ENCODE measurements at places on chromosomes 16 and 17.

- DNase-seq, result no peak
These were observed 1202.9 kb upstream of the CDH8 start for GRCh38 chr16:63239065-63239570.

- DNase-seq, result no peak
These were observed 213.9 kb downstream of the C16orf78 start for GRCh38 chr16:49587511-49587910.

DNA sequence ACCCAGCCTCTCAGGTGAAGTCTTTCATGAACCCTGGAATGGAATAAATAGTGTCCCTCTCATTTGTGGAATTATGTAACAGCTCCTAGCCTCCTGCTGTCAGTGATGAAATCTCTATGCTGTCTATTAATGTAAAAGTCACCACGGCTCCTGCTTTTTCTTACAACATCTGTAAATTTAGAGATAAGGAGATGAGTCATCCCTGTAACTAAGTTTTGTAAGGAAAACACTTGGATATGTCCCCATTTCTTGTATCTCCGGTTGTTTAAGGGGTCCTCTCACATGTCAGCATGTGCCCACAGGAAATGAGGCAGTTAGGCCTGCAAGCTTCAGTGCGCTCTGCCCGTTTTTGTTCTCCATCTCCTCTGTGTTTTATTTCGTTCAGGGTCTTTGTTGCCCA is 2.8 kb upstream of the NAT9 start:
- no peak for DNase-seq

- peak; percentile 26 for DNase-seq
These were observed 120.5 kb downstream of the ZFHX3 start for GRCh38 chr16:72927199-72928089.

GRCh38 chr16:83915081-83915480 is 16.2 kb downstream of the MLYCD start:
- DNase-seq, result no peak

GRCh38 chr17:31134576-31134975 is 39.8 kb downstream of the NF1 start:
- DNase-seq, result no peak

DNA sequence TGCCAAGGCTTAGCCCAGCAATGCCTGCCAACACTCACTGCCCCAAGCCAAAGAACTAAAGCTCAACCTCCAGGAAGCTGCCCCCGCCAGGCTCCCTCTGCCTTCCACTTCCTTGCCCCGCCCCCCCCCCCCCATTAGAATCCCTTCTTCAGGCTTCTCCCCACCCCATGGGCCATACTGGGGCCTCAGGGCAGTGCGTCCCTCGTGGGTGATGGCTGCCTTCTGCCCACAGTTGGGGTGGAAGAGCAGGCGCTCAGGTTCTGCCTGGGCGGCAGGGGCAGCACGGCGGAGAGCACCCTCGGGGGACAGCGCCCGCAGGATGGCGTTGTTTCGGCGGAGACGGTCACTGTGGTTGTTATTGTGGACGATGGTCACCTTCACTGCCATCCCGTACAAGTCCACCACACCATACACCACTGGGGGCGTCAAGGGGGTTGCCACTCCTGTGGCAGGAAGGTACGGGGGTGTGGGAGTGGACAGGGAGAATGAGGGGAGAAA is 4.1 kb downstream of the NEURL4 start:
- DNase-seq, result no peak

GRCh38 chr17:55423535-55423934 is 1.9 kb upstream of the MMD start:
- no peak for DNase-seq

- DNase-seq, result no peak
These were observed 47.4 kb upstream of the PLCG2 start for GRCh38 chr16:81731649-81732048.

Data from left renal pelvis (tissue), 4 donors.